ENCODE measurements at places on chromosomes 11 and 22. TPM values are rescaled to one million over a fixed set of nuclear protein-coding genes. Genes with fewer than 3 reads are reported as not detected.

The GAS2L1 gene
- total RNA-seq, result 16.0 TPM

The TNNI2 gene
- not detected for total RNA-seq

The ADM gene
- total RNA-seq, result 440 TPM

The ABTB2 gene
- 9.9 TPM for total RNA-seq

The CAVIN3 gene
- 111 TPM for total RNA-seq

The KCNK4 gene
- 0.20 TPM for total RNA-seq

The HRAS gene
- total RNA-seq, result 46.1 TPM

The JHY gene
- 1.8 TPM for total RNA-seq

The NXPE4 gene
- not detected for total RNA-seq

The CALCB gene
- total RNA-seq, result not detected
